HFFc6 (cell line): ENCODE measurements at places on chromosomes 13 and 19. TPM values are rescaled to one million over a fixed set of nuclear protein-coding genes. Genes with fewer than 3 reads are reported as not detected.
A peak's percentile ranks its signal among the peaks of the same experiment; 100 is the strongest.

DNA sequence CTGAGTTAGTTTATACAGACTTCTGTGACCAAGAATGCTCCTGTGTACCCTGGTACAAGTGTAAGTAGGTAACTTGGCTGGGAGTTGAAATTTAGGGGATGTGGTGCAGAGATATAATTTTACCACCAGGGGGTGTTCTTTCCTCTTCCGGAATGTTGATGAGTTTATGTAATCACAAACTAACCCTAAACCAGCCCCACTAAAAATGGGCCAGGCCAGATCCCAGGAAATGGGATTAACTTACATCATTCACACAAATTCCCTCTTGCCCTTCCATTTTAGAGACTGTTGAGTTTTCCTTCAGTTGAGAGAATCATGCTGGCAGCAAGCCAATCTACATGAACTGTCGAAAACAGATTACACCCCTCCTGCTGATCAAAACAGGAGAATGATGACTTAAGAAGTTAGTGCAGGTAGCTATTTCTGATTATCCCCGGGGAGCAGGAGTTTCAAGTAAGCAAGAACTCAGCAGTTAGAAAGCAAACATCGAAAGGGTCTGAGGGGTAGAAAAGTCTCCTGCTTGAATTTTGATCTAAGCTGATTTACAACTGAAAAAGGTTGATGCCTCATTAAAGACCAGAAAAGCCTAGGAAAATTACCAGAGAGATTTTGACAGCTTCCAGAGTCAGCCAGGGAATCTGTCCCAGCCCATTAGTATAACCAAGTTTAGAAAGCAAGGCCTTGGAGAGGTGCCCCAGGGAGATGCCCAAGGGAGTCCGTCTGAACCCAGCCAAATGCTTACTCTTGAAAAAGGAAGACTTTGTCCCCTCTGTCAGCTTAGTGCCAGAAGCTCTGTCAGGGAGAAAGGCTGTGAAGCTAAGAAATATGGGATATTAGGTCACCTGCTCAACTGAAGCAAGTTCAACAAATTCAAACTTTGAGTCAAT, 32.3 kb upstream of the MED4 start:
- DNase-seq, result peak; percentile 58
- H3K36me3 ChIP-seq, result no peaks in the 10 kb centered on the region
- peaks cover 17% of the 10 kb centered on the region for H3K27me3 ChIP-seq
- H3K27ac ChIP-seq, result no peak overlapping the region; the same call in 1 of the 2 replicates
- no peak overlapping the region for H3K4me3 ChIP-seq
- H3K4me1 ChIP-seq, result peaks cover 12% of the 10 kb centered on the region

GRCh38 chr19:16022251-16022650, 54.0 kb upstream of the TPM4 start:
- H3K36me3 ChIP-seq, result no peaks in the 10 kb centered on the region
- no peak overlapping the region for H3K4me3 ChIP-seq
- H3K4me1 ChIP-seq, result peaks cover 8% of the 10 kb centered on the region
- DNase-seq, result no peak
- H3K27me3 ChIP-seq, result peaks cover 14% of the 10 kb centered on the region

DNA sequence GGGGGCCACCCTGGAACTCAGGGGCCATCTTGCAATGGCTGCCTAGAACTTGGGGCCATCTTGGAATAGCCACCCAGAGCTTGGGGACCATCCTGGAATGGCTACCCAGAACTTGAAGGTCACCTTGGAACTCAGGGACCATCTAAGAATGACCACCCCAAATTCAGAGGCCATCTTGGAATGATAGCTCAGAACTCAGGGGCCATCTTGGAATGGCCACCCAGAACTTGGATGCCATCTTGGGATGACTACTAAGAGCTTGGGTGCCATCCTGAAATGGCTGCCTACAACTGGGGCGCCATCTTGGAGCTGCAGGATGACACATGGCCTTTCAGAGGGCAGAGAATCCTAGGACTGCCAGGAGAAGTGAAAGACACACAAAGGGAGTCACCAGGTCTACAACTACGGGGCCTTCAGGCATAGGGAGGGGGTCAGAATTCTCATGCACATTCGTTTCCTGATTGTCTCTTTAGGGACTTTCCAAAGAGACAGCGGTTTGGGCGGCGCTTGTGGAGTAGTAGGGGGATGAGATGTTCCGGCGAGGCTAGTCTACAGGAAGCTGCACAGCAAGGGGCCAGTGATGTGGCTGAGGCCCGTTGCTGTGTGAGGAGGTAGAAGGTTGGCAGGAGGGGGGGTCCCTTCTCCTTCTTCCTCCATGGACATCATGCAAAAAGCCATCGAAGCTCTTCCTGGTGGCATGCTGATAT, 125.0 kb downstream of the IER2 start:
- no peak overlapping the region for H3K4me3 ChIP-seq
- H3K27me3 ChIP-seq, result peaks cover 16% of the 10 kb centered on the region
- H3K4me1 ChIP-seq, result peaks cover 15% of the 10 kb centered on the region

DNA sequence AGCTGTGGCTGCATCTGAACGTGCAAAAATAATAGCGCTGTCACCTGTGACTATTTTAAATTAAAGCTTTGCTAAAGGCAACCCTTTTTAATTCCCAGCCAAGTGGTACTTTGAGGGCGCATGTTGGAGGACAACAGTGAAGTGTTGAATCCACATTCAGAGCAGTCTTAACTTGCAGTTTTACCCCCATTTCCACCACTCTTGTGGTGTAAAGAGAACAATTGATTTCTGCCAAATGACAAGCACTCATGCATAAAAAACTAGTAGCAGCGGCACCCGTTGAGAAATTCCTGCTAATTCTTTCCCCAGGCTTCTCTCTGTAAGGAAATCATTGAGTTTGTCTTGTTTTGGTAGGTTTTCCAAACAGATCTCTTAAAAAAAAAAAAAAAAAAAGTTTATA, 1033.3 kb downstream of the EFNB2 start:
- no peaks in the 10 kb centered on the region for H3K4me1 ChIP-seq
- no peak for DNase-seq
- H3K27me3 ChIP-seq, result no peaks in the 10 kb centered on the region
- H3K27ac ChIP-seq, result no peak overlapping the region
- H3K36me3 ChIP-seq, result no peaks in the 10 kb centered on the region

- no peak overlapping the region for H3K4me3 ChIP-seq
- H3K4me1 ChIP-seq, result peaks cover 22% of the 10 kb centered on the region
- H3K27me3 ChIP-seq, result peaks cover 12% of the 10 kb centered on the region
These were observed 762 bp upstream of the ADM5 start for GRCh38 chr19:49688531-49689132.

- no peaks in the 10 kb centered on the region for H3K36me3 ChIP-seq
- H3K27ac ChIP-seq, result no peak overlapping the region
- DNase-seq, result peak; percentile 13
- H3K4me1 ChIP-seq, result peaks cover 10% of the 10 kb centered on the region
These were observed 3.3 kb upstream of the RGL3 start for GRCh38 chr19:11422163-11423065.

GRCh38 chr13:39877134-39877533, 221.7 kb downstream of the COG6 start:
- no peaks in the 10 kb centered on the region for H3K27me3 ChIP-seq
- H3K27ac ChIP-seq, result peak overlapping the region; percentile 90
- no peak for DNase-seq
- peaks cover 53% of the 10 kb centered on the region for H3K4me1 ChIP-seq
- no peak overlapping the region for H3K4me3 ChIP-seq
- no peaks in the 10 kb centered on the region; the same call in 1 of the 2 replicates for H3K36me3 ChIP-seq

- H3K36me3 ChIP-seq, result no peaks in the 10 kb centered on the region
- H3K4me3 ChIP-seq, result no peak overlapping the region
- H3K27ac ChIP-seq, result no peak overlapping the region
- no peak for DNase-seq
These were observed 6.2 kb upstream of the COLGALT1 start for GRCh38 chr19:17549085-17549740.

GRCh38 chr13:26946684-26947343, 186.2 kb upstream of the GPR12 start:
- H3K27me3 ChIP-seq, result peaks cover 9% of the 10 kb centered on the region
- no peaks in the 10 kb centered on the region for H3K36me3 ChIP-seq
- no peak overlapping the region for H3K4me3 ChIP-seq
- H3K27ac ChIP-seq, result no peak overlapping the region

DNA sequence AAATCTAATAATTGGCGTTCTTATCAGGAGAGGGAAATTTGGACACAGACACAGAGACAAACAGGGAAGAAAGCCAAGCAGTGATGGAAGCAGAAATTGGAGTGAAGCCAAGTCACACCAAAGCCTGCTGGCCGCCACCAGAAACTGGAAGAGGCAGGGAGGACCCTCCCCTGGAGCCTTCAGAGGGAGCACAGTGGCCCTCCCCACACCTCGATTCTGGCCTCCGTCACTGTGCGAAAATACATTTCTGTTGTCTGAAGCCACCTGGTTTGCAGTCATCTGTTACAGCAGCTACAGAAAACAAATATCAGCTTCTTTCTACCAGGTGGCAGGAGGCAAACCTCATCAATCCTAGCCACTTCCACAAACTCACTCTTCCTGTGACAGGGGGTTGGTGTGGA, 8.3 kb upstream of the TLE6 start:
- no peak for DNase-seq
- H3K4me3 ChIP-seq, result no peak overlapping the region
- H3K27ac ChIP-seq, result no peak overlapping the region
- H3K27me3 ChIP-seq, result peaks cover 6% of the 10 kb centered on the region
- peaks cover 1% of the 10 kb centered on the region for H3K4me1 ChIP-seq
- H3K36me3 ChIP-seq, result no peaks in the 10 kb centered on the region

DNA sequence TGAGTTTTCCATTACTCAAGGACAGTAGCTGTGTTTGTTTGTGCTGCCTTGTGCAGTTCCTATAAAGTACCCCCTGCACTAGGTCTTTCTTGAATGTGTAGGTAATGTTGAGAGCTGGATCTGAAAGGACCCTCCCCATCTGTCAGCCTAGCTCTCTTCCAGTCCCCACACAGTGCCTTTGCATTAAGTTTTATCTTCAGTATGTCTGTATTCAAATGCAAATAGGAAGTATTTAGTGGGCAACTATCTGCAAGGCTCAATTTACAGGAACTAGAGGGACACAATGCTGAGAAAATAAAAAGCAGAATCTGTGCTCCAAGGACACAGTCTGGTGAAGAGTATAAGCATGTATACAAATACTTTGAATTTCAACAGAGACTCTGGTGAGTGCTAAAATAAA, 558.5 kb downstream of the RFC3 start:
- peaks cover 7% of the 10 kb centered on the region for H3K4me1 ChIP-seq
- H3K27me3 ChIP-seq, result no peaks in the 10 kb centered on the region
- H3K4me3 ChIP-seq, result no peak overlapping the region

- H3K27ac ChIP-seq, result no peak overlapping the region
- H3K36me3 ChIP-seq, result no peaks in the 10 kb centered on the region; the same call in 1 of the 2 replicates
- H3K4me3 ChIP-seq, result no peak overlapping the region
- DNase-seq, result no peak
- no peaks in the 10 kb centered on the region for H3K27me3 ChIP-seq
These were observed 393.6 kb downstream of the TDRD3 start for GRCh38 chr13:60790620-60791019.

DNA sequence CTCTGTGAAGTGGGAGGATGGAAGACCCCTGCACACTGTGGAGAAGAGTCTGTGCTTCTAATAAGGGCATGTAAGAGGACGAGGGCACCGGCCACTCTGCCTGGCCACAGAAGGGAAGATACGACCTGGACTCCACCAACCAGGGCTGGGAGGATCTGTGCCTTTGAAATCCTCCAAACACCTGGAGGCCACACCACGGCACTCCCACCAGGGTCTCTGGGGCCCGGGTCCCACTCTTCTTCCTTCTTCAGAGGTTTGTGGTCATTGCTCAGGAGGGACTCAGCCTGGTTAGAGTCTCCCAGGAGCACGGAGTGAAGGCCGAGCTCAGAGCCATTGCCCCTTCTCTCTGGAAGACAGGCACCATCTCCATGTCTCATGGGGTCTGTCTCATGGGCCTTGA, 42.0 kb downstream of the RAB20 start:
- H3K36me3 ChIP-seq, result no peaks in the 10 kb centered on the region
- no peak for DNase-seq
- H3K27me3 ChIP-seq, result peaks cover 21% of the 10 kb centered on the region
- no peak overlapping the region for H3K4me3 ChIP-seq
- no peak overlapping the region for H3K27ac ChIP-seq

DNA sequence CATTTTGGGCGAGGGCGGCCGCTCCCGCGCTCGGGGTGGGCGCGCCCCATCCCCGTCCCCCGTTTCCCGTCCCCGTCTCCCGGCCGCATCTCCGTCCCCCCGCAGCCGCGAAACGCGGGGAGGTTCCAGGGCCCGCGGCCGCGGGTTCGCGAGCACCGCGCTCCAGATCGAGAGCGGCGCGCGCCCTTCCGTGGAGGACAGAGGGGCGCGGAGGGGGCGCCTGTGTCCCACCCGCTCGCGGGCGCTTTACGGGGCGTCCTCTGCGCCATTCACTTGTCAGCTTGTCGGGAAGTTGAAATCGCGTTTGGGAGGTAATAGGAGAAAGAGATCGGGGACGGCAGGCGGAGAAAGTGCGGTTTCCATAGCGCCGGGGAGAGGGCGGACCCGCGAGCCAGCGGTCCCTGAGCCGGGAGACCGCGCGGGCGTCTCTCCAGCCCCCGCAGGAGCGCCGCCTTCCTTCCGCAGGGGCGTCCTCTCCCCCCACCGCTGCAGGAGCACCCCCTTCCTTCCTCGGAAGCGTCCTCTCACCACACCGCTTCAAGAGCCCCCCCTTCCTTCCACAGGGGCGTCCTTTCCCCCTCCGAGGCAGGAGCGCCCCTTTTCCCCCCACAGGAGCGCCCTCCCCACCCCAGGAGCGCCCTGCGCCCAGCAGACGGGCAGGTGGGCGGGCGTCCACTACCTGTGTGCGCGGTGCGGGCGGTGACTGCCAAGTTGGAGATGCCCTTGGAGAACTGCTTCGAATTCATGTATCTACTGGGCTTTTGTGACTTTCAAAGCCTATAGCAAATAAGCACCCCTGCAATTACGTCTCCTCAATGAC, 962 bp upstream of the IRS2 start:
- peaks cover 15% of the 10 kb centered on the region for H3K4me1 ChIP-seq
- peaks cover 4% of the 10 kb centered on the region for H3K27me3 ChIP-seq
- H3K36me3 ChIP-seq, result no peaks in the 10 kb centered on the region
- no peak for DNase-seq
- H3K27ac ChIP-seq, result peak overlapping the region; percentile 38; the same call in 1 of the 2 replicates

DNA sequence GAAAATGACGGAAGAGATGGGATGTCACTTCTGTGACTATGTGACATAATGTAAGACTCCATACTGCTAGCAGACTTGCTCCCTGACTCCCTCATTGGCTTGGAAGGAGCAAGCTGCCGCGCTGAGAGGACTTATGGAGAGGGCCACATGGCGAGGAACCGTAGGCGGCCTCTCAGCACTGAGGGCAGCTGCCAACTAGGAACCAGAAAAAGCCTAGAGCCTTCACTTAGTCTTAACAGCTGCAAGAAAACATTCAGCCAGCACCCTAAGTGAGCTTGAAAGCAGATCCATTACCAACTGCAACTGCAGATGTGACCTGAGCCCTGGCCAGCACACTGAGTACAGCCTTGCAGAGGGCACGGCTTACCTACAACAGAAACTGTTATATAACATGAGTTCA, 33.9 kb downstream of the USP12 start:
- peaks cover 16% of the 10 kb centered on the region for H3K36me3 ChIP-seq
- DNase-seq, result no peak
- H3K27me3 ChIP-seq, result no peaks in the 10 kb centered on the region
- H3K4me3 ChIP-seq, result no peak overlapping the region
- peaks cover 11% of the 10 kb centered on the region for H3K4me1 ChIP-seq
- no peak overlapping the region for H3K27ac ChIP-seq

GRCh38 chr13:51638216-51638871, 54.1 kb downstream of the WDFY2 start:
- H3K36me3 ChIP-seq, result peaks cover 8% of the 10 kb centered on the region; the same call in 1 of the 2 replicates
- no peaks in the 10 kb centered on the region for H3K27me3 ChIP-seq
- H3K4me1 ChIP-seq, result peaks cover 90% of the 10 kb centered on the region
- H3K27ac ChIP-seq, result peak overlapping the region; percentile 85
- peak; percentile 79 for DNase-seq

NLRP4 gene
- total RNA-seq, result not detected in 3 replicates

FOXA3 gene
- total RNA-seq, result not detected in 3 replicates

MUC16 gene
- not detected in 3 replicates for total RNA-seq

ZNF835 gene
- not detected in 3 replicates for total RNA-seq

DAND5 gene
- total RNA-seq, result 0.12 TPM in 1 of 3 replicates, not detected in the others

CACNG7 gene
- 0.37 to 0.74 TPM (median 0.38 TPM) in 3 replicates for total RNA-seq

SULT2B1 gene
- total RNA-seq, result 0.33 TPM in 1 of 3 replicates, not detected in the others

SIGLEC9 gene
- total RNA-seq, result not detected in 3 replicates

HCST gene
- total RNA-seq, result 1.1 and 2.7 TPM in 2 replicates

UBAC2 gene
- 42.0 to 53.5 TPM (median 52.3 TPM) in 3 replicates for total RNA-seq

LILRA1 gene
- total RNA-seq, result not detected in 3 replicates

ERICH4 gene
- not detected in 3 replicates for total RNA-seq
